Naive thymus-derived CD4-positive, alpha-beta T cell (primary cell): ENCODE measurements at places on chromosomes 5 and 9.
A peak's percentile ranks its signal among the peaks of the same experiment; 100 is the strongest.

DNA sequence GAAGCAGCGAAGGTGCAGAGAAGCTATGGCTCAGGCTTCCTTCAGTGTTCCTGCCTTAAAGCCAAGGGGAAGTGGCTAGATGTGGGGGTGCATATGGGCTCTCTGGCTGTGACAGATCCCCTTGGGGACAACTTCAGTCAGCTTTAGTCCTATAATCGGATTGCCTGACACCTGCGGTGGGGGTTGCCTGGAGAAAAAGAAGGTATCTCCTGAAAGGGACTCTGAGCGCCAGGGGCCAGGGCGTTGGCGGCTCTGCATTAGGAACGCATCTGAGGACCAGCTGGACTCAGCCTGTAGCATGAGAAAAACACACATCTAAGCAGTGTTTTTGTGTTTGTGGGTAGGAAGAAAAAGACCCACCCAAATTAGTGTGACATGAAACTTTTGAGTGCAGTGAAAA is 84.3 kb upstream of the OTULINL start:
- DNase-seq: no peak

DNA sequence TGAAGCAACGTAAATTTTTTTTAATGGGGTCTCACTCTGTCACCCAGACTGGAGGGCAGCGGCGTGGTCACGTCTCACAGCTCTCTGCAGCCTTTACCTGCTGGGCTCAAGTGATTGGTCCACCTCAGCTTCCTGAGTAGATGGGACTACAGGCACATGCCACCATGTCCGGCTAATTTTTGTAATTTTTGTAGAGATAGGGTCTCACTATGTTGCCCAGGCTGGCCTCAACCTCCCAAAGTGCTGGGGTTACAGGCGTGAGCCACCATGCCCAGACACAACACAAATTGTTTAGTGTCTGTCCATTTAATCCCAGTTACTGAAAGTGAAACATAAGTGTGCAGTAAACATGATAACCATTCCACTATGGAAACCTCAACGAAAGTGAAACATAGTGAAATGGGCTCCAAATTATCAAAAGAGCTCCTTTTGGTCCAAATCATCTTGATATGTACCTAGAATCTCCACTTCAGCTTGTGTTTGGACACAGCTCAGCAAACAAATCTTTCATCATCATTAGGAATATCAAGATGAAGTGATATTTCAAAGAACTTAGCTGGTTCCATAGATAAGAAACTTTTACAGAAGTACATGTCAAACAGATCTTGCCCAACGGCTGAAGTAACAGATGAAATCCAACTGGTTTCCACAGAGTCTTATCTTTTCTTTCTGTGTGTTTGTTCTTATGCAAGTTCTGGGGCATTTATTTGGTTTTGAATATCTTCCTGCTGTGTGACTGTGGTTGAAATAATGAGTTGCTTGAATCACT is 41.2 kb upstream of the PLPP1 start:
- no peak for DNase-seq

DNA sequence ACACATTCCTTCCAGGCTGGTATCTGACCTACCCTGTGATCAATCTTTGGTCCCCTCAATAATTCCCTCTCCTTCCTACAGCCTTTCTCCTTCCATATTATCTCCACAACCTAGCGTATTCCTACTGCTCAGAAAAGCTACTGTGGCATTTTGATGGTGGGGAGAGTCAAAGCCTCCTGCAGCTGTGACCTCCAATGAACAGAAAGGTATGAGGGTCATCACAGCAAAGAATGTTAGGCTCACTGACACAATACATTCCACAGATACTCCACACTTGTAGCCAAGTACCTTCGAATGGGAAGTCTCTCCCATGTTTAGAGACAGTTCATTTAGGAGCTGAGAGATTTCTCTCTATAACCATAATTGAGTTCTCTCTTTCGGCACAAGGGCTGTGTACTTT is 5.9 kb downstream of the FBN2 start:
- no peak for DNase-seq

DNA sequence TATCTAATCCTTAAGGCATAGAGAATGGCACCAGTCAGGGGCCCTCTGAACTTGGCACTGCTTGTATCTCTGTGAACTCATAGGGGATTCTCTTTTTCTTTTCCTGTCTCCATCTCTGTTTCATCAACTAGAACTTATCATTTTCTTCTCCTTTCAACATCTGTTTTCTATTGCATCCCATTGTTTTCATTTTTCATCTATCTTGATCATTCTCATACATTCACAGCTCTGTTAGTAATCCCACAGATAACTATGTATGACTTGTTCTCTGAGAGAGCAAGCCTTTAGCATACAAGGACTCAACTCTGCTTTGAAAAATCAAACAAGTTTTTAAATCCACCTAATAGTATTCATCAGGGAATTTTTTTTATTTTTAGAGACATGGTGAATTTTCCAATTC is 264.3 kb downstream of the ARRDC3 start:
- no peak for DNase-seq

GRCh38 chr9:123772967-123773366 is 157.0 kb downstream of the DENND1A start:
- no peak for DNase-seq

DNA sequence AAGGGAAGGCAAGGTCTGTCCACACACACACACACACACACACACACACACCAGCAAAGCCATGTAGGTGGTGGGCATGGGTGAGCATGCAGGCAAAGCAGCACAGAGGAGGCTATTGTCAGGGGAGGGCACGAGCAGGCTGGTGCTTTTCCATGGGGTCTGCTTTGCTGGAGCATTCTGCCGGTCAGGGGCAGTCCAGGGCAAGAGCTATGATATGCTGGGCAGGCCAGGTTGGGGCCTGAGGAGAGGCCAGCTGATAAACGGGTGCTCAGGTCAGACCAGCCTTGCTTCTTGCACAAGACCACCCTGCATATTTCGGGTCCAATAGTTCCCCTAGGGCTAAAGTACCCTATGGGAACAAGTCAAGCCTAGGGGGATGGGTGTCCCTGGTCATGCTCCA is 253.9 kb upstream of the DMAC1 start:
- no peak for DNase-seq

DNA sequence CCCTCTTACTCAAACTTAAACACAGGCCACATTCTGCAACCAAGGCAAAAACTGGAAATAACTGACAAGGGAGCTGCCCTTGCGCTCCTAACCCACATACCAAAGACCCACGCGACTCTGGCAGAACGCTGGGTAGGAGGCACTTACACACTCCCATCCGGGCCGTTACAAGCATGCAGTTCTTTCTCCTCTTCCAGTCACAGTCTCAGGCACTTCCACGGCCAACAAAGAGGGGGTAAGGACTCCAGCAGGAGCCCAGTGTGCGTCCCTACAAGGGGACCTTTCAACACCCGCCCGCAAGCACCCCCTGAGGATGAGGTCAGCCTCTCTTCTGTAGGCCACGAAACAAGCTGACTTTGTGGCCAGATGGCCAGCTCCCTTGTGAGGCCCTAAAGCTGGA is 57.4 kb downstream of the SERINC5 start:
- DNase-seq: no peak

- DNase-seq: no peak
These were observed 3.1 kb downstream of the RASGEF1C start for GRCh38 chr5:180205916-180206315.

DNA sequence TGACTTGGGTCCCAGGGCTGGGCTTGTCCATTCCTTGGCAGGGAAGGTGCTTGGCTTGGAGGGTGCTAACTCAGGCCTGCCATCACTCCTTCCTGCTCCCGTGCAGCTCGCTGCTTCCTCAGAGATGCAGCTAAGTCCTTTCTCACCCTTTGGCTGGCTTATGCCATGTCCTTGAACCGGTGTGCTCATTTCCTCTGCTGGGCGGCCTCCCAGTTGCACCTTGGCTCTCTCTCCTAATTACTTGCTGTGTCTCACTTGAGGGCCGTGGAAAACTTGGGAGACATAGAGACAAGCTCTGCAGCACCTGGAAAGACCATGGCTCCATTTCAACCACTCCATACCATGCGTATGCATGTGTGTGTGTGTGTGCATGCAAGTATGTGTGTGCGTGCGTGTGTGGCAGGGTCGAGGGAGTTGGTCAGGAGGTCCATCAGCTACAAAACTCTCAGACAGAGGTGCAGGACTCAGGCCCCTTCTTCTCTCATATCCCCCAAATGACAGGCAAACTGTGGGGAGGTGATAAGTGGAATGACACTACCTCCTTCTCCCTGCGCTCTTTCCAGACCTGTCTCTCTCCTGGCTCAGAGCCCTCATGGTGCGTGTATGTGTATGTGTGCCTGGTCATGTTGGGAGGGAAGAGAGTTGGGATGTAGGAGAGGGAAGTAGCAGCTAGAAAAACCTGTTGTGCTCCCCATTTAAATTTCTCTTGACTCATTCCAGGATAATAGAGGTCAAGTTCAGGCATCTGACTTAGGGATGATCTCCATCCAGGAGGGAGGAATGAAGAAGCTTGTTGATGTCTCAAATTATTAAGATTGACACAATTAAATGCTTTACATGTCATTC is 17.6 kb upstream of the MTMR12 start:
- no peak for DNase-seq

DNA sequence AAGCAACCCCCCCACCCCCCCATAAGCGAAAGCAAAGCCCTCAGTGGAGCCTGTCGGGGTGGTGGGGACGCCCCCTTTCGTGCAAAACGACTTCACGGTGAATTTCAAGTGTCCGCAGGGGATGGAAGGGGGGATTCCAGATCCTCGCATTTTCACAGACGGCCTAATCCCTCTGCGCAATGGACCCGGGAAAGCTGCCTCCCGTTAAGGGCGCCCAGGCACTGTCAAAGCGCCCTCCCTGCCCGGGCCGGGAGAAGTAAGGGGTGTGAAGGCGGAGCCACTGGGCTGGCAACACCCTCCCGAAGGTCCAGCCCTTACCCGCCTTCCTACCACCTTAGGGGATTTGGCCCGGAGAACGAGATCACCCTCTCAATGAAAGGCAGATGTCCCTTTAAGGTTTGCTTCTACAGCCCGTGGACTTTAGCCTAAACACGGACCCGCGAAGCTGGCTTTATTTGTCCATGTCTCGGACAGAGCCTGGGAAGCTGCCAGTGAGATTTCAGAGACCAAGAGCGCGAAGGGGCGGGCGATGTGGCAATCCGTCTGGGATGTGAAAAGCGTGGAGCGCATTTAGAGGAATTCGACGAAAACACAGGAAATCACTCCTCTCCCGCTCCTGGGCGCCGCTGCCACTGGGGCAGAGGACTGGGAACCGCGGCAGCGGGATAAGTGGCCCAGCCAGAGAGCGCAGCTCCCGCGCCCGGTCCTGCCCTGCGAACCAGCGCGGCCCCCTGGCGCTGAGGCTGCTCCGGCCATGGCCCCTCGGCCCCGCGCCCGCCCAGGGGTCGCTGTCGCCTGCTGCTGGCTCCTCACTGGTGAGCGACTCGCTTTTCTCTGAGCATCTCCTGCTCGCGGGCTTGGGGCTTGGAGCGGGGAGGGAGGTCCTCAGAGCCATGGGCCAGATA is at the start of the genes ITGA1 and PELO:
TSS of gene ITGA1 (plus strand) at position 317 of the 905 bp plus-strand sequence. CDS start at position 755, 438 bp downstream.
TSS of gene PELO (plus strand) at position 317 of the 905 bp plus-strand sequence. CDS start 12,479 bp downstream, outside the sequence.
- DNase-seq: peak; percentile 44

DNA sequence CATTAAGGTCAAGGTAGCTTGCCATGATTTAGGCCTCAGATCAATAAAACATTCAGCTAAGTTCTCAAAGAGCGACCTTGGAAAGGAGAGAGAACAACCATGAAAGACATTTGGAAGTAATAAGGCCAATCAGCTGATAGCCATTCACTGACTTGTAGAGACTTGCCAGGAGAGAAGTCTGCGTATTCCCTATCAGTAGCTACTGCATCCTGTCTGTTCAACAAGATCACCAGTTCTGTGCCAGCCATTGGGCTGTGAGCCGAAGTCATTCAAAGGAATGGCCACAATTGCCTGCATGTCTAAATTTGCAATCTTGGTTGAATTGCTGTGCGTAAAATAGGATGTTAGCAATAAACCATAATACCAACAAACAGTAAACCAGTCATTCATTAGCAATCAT is 219.8 kb downstream of the FBXL7 start:
- no peak for DNase-seq

GRCh38 chr5:31531543-31531887 is 378 bp downstream of the DROSHA start:
- DNase-seq: no peak

- DNase-seq: no peak
These were observed 6.1 kb downstream of the DOK3 start for GRCh38 chr5:177503351-177504085.

GRCh38 chr9:110246214-110246613 is 10.1 kb downstream of the TXN start:
- DNase-seq: no peak

DNA sequence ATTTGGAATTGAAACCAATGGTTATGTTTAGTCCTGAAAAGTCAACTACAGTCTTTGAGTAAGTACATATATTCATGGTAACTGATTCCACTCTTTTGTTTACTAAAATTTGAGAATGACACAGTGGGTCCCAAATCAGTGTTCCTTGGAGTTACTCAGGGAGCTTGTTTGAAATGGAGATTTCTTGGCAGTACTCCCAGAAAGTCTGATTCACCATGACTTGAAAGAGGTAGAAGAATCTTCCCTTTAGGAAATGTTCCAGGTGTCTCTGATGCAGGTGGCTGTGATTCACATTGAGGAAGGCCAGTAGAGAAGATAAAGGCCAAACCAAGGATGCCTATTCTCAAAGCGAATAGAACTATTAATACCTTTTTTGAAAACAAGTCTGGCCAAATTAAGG is 1078.3 kb downstream of the CDH12 start:
- no peak for DNase-seq

DNA sequence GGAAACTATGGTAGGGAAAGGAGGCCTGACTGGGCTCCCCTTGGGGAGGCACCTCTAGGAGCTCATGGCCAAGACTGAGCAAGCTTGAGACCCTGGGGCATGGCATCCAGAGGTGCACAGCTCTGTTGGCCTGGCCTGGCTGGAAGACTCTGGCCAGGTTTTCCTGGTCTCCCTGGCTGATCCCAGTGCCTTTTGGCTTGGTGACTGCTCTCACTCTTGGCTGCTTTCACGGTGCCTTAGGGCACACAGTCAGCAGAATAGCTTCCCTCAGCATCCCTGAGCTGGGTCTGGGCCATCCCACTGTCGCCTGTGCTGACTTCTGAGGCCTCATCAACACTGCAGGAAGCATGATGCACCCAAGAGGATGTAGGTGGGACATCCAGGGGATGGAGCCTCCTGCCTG is 13.4 kb upstream of the DELE1 start:
- DNase-seq: no peak
